ENCODE measurements at places on chromosomes 2 and 18.

DNA sequence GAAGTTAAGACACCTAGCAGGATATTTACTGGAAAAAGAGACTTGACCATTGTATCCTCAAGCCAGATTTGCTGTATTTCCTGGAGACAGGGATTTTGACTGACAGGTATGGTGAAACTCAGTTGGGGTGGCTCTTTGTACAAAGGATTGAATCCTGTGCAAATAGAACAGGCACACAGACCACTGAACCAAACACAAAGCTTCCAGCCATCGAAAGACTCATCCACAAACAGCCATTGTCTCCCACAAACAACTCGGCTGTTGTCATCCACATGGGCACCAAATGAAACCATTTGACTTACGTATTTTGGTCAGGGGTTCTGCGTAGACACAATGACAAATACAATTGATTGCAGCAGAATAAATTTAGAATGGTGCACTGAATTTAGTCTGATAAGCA, 15.9 kb downstream of the RNF152 start:
- no peak for DNase-seq

DNA sequence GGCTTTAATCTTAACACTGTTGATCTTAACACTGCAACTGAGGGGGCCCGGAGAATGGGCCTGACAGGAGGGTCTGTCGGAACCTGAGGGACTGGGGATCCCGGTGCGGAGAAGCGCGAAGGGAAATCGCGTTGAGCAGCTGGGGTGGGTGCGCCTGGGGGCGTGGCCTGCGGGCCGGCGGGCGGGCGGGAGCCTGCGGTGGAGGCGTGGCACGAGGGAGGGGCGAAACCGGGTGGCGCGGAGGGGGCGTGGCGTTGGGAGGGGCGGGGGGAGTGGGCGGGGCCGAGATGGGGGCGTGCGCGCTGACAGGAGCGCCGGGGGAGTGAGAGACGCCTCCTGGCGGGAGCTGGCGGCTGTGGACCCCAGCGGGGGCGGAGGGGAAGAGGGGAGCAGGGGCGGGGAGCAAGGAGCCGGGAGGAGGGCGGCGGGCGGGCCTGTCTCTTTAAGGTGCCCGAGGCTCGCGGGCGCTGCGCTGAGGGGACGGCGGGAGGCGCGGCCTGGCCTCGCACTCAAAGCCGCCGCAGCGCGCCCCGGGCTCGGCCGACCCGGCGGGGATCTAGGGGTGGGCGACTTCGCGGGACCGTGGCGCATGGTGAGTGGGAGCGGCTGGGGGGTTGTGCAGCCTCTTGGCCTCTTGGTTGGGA, at the start of gene TWSG1:
TWSG1 (plus strand) TSS at position 445 of the 644 bp plus-strand sequence. CDS start 2,457 bp downstream, outside the sequence.
- peak; percentile 53 for DNase-seq

DNA sequence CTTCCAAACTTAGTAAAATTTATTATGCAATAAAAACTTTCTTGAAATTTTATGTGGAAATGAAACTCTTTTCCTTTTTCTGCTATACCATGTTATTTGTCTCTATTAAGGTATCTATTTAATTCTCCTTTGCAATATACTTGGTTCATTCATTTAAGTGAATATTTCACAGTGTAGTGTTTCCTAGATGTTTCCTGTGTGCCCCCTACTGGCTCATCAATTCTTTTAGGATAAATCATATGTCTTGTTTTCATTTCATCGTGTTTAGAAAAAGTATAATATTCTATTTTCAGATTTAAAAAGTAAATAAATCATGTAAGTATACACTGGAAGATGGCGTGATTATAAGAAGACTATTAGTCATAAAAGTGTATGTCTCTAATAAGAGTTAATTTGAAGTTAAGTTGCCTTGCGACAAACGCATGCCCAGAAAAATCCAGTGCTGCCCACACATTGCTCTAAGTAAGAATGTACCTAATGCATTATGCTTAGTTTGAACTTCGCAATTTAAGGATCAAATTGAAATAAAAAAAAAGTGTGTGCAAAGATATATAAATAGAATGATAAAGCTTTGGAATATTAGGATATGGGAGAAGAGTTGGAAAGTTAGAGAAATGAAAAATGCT, 525.4 kb downstream of the KCNJ3 start:
- no peak for DNase-seq

- no peak for DNase-seq
Measured at GRCh38 chr2:25252291-25253152, 84.1 kb upstream of the POMC start.
